ENCODE measurements at places on chromosomes 13 and 19.

DNA sequence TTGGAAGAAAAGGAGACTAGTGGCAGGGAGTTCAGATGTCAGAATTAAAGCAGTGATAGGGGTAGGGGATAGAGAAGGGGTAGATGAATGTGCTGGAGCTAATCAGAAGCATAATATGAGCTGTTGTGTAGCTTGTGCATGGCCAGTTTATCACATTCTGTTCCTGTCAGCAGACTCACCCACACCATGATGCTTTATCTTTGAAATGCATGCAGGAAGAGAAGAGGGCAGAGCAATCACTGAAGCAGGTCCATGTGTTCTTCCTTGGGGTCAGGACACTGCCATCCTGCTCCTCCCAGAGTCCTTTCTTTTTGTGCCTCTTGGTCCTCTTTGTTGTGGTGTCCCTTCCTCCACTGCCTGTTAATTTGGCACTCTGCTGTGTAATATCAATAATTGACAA lies 5.8 kb downstream of the CHAMP1 start:
- no peak for DNase-seq

DNA sequence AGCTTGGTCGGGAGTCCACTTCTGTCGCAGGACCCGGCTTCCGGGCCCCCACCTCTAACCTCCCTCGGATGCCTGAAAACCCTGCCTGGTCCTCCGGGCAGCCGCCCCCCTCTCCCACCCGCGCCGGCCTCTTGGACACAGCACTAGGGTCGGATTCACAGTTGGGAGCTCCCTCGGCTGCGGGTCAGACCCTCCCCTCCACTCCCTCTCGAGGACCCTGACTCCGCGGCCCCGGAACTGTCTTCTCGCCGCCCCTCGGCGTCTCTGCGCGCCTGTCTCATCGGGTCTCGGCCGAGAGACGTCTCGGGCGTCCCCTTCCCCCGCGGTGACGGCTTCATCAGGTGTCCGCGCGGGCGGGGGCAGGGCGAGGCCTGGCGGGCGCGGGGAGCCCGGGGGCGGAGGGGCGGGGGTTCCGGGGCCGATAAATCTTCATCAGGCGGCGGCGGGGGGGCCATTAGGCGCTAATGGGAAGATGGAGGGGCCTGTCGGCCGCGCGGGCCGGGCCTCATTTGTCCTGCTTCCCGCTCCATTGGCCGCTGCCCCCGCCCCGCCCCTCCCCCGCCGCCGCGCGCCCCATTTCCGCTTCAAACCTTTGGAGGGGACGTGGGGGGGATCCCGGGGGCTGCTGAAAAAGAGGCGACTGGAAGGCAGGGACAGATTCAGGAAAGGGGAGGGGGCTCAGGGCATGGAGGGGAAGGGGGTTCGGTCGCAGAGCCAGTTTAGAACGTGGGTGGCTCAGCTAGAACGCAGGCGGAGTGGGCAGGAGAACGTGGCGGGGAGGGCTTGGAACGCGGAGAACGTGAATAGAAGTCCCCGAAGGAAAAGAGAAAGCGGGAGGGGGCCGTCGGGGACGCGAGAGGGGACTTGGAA lies 11.8 kb upstream of the ERFL start:
- no peak for DNase-seq

DNA sequence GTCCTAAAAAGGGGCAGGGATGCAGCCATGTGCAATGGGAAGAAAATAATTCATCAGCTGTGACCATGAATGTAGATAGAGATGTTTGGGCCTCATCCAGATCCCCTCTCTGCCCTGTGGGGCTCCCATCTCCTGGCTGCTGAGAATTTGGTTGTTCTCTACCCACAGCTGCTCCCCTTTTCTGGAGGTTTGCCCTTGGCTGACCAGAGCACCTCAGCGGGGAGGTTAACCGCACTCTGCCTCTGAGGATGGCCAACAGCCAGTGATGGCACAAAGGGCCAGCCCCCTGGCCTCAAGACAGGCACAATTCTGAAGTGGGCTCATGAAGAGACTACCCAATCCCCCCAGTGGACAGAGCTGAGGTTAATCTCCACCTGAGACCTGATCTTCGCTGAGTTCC lies 61.5 kb upstream of the SERP2 start:
- no peak for DNase-seq

DNA sequence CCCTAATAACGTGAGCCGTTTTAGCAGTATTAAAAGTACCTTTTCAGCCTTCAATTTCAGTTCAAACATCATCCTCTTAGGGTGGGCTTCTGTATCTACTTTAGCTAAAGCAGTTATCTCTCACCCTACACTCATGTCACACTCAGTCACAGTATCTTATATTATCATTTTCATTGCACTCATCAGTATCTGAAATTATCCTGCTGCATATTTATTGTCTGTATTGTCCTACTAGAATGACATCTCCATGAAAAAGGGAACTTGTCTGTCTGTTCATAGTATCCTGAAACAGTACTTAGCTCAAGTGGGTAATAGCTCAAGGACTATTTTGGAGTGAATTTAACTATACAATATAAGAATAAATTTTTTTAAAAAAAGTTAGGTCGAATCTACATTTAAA lies 19.9 kb upstream of the RFC3 start:
- DNase-seq: no peak

- DNase-seq: peak; percentile 80
These were observed 1.7 kb downstream of the MIER2 start for GRCh38 chr19:342801-343421.

DNA sequence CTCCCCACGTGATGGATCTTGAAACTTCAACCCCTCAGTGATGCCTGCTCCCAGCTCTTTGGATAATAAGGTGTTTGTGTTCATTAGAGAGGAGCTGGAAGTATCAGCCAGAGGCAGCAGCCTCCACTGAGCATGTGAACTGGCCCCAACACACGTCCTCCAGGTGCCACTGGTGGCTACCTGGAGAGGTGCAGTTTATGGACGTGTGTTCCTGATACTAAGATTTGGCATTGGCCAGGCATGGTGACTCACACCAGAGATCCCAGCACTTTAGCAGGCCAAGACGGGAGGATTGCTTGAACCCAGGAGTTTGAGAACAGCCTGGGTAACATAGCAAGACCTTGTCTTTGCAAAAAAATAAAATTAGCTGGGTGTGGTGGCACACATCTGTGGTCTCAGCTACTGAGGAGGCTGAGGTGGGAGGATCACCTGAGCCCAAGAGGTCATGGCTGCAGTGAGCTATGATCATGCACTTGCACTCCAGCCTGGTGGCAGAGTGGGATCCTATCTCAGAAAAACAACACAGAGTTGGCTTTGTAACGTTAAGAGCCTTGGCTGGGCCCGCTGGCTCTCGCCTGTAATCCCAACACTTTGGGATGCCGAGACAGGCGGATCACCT lies 34.4 kb downstream of the SLC25A42 start:
- DNase-seq: no peak

DNA sequence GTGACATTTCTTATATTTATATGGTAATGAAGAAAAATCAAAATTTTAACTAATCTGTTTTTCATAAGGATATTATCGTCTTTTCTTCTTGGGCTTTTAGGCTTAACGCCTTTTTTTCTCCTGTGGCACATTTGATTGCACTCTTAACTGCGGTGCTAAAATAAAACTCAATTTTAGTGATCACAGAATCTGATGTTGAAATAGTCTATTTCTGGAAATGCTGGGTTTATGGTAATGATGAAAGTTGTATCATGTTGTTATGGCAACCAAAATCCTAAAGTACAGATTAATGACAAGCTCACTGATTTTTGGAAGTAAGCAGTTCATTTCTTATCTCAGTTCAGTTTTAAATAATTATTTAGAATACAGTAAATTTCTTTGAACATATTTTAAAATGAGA lies 85.3 kb downstream of the COG6 start:
- no peak for DNase-seq

GRCh38 chr19:22783651-22784410 lies at the start of gene ZNF99:
Gene ZNF99 (minus strand): TSS chr19:22784151. CDS start chr19:22784016, 135 bp downstream.
- DNase-seq: no peak

DNA sequence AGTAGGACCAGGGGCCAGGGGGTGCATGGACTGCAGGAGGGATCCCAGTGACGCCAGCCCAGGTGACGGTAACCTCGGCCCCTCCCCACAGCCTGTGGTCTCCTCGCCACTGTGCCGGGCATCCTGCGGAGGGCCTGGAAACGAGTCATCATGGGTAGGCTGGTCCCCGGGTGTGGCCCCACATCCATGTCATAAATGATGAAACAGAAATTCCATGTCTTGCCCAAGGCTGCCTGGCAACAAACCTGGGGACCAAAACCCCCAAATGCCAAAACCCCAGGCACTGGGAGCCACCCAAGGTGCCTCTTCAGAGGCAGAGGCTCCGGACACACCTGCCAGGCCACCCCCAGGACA lies 20.9 kb downstream of the MAP2K2 start:
- DNase-seq: peak; percentile 42

DNA sequence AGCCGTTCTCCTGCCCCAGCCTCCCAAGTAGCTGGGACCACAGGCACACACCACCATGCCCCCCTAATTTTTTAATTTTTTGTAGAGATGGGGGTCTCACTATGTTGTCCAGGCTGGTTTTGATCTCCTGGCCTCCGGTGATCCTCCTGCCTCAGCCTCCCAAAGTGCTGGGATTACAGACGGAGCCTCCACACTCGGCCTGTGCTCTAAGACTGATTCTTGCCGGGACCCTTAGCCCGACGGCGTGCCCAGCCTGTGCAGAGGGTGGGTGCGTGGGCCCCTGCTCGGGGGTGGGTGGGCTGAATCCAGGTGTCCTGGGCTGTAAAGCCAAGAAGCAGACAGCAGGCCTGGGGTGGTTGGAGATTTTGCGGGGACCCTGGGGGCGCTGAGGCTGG lies 64.3 kb downstream of the GADD45B start:
- DNase-seq: no peak

DNA sequence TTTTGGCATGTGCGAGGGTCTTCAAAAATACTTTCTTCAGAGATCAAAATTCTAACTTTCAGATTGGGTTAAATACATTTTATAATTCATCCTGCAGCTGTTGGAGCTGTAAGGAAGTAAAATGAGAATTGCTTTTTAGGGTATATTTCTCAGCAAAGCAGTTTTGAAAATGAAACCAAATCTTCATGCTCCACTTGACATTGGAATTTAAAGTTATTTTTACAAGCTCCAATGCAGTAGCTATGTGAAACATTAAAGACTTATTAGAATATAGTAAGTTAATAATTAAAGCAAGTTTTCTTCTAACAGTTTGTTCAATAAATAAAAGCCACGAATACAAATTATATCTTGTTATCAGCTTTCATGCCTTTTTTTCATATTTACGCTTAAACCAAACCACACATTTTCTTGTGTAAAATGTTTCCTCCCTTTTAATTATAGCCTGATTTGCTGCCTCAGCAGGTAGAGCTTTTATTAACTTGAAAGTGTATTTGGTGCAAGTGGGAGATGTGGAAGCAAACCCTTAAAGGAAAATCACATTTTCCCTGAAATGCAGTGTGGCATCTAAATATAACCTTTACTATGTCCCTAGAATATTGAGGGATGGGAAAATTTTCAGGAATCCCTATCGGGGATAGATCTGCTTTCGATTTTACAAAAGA lies 12.4 kb upstream of the MICU2 start:
- no peak for DNase-seq

DNA sequence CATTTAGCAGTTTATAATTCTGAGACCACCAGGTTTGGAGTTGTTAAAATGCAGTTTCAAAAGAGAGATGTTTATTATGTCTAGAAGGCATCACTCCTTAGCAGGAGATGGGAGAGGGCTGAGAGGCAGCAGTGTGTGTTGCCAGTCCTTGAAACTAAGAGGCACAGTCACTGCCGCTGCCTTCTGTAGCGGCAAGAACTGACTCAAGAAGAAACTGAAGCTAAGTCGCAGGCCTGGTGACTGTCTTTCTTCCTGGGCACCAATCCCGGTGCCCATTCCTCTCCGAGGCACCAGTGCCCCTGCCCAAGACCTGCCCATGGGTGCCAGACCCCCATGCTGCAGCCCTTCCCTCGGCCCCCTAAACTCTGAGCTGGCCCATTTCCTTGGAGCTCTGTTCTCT lies 20.1 kb downstream of the N4BP2L1 start:
- no peak for DNase-seq

GRCh38 chr13:56706485-56706884 lies 434.2 kb upstream of the PRR20A start:
- DNase-seq: no peak

GRCh38 chr19:55305491-55305890 lies 19.6 kb downstream of the TMEM150B start:
- peak; percentile 21 for DNase-seq

DNA sequence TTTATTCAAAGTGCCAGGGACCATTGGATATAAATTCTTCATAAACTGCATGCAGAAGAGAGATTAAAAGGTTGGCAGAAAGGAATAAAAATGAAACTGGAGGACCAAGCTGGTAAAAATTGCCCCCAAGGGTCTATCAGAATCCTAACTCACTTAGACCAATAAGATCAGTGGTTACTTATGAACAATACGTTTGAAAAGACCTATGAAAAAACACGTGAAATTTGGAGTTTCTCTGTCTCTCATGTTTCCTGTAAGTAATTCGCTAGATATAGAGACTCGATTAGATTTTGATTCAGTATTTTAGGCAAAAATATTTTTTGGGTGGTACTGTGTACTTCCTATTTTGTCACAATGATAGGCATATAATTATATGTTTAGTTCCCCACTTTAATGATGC lies 22.9 kb downstream of the GARRE1 start:
- no peak for DNase-seq

- DNase-seq: no peak
These were observed 311.3 kb downstream of the LMO7 start for GRCh38 chr13:75947448-75947847.

GRCh38 chr13:42354241-42355091 lies 82.5 kb downstream of the AKAP11 start:
- DNase-seq: peak; percentile 49

- peak; percentile 55 for DNase-seq
These were observed 334.0 kb downstream of the LIG4 start for GRCh38 chr13:107881362-107881761.

DNA sequence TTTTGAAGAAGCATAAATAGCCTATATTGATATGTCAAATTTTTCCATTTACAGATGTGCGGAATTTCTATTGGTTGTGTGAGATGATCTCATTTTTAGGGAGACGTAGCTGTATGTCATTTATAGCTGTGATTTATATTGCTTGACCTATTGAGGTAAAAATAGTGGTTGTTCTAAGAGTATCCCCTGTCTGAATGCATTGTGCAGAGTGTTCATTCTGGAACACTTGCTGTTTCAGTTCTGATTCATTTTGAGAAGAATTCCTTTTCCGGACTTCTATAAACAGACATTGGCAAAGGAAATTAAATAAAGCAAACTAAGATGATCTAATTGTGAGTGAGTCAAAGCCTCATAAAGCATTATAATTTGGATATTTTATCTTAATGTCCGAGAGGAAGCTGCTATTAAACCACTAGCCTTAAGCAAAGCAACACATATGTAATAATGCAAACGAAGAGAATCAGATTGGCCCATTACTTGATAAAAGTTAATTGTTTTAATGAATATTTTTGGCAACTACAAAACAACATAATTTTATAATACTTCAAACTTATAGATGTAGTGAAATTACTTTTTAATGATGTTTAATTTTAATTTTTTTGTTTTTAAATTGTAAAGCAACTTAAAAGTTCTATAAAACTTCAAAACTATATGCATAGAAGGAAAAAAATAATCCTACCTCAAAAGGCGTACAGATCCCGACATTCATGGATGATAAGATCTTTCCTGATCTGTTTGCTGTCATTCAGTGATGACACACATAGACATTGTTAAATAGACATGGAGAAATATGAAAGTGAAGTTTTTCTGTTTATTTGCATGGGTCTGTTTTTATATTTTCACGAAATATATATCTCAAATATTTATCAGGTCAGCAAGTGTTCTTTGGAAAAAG lies 942.6 kb upstream of the SLC10A2 start:
- DNase-seq: peak; percentile 33
